Activated B cell treated with CpG ODN at 0.5 μM for 24 hours (primary cell): ENCODE measurements at places on chromosomes 2 and 18. TPM values are rescaled to one million over a fixed set of nuclear protein-coding genes. Genes with fewer than 3 reads are reported as not detected.

Gene OTOF
- total RNA-seq: not detected in 2 replicates

Gene DNAJC5G
- not detected in 2 replicates for total RNA-seq

GRCh38 chr2:165015052-165015642, 59.8 kb upstream of the SLC38A11 start:
- H3K4me3 ChIP-seq: no peak overlapping the region
- H3K36me3 ChIP-seq: no peaks in the 10 kb centered on the region
- H3K4me1 ChIP-seq: no peaks in the 10 kb centered on the region
- no peaks in the 10 kb centered on the region for H3K27me3 ChIP-seq
- H3K27ac ChIP-seq: no peak overlapping the region

DNA sequence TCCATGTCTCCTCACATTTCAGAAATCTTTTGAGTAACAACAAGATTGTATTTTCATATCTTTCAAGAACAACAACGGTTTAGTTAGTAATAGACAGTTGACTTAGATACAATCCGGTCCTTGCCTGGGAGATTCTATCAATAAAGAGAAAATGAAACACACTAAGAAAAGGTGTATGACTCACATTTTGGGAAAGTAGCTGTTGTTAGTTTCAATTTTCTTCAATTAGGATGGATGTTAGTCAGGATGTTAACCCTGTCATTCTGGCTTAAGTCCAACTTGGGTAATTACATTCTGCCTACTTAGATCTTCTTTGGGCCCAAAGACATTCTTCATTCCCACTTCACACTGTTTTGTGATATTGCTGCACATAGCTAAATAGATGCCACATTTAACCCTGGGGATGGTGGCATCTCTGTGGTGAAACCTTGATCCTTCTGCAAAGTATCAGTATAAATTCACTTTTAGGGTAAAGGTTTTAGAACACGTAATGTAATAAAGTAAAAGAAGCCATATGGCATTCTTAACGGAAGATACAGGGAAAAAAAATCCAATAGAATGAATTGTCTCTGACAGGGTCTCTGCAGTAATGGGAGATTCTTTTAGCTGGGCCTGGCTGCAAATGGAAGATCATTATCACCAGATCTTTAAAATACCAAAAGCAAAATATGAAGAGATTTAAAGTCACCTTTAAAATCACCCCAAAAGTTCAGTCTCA, 365.5 kb downstream of the FIGN start:
- no peaks in the 10 kb centered on the region for H3K36me3 ChIP-seq
- H3K27ac ChIP-seq: no peak overlapping the region
- no peak for DNase-seq

Gene SERPINB4
- not detected in 2 replicates for total RNA-seq

Gene ZNF385B
- not detected in 2 replicates for total RNA-seq

- no peak overlapping the region for H3K27ac ChIP-seq
- H3K4me1 ChIP-seq: no peaks in the 10 kb centered on the region
- no peaks in the 10 kb centered on the region for H3K36me3 ChIP-seq
- H3K4me3 ChIP-seq: no peak overlapping the region
- DNase-seq: no peak
- peaks cover 10% of the 10 kb centered on the region for H3K27me3 ChIP-seq
Measured at GRCh38 chr18:35941299-35941698, 31.2 kb upstream of the RMP24 start.

DNA sequence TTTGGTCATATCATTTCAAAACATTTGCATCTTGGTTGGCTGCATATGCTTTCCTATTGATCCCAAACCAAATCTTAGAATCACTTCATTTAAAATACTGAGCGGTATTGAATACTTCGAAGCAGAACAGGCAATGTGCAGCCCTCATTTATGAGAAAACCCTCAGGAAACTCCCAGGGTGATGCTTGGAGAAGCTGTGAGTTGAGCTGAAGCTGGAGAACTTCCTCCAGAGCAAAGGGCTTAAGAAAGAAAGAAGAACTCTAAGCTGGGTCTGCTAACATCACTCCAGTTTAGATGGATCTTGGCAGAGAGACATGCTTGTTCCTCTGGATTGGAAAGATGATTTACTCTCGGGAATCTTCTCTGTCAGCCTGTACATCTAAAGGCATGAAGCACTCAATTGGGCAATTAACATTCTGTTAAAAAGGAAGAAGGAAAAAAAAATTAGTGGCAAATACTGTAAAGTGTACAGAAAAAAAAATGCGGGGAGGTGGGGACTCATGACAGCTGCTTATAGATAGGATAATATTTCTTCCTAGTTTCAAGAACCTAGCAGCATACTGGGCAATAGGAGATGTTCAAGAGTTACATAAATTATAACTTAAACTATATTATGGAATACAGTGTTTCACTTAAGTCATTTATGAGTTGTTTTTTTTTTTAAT, 49.5 kb downstream of the ATIC start:
- H3K27me3 ChIP-seq: no peaks in the 10 kb centered on the region
- no peak for DNase-seq
- H3K36me3 ChIP-seq: peaks cover 45% of the 10 kb centered on the region
- H3K4me3 ChIP-seq: no peak overlapping the region
- no peak overlapping the region for H3K27ac ChIP-seq
